Nucleus accumbens (tissue), 56 donors: ENCODE measurements at places on chromosomes 7 and 10.

- no peak for DNase-seq
These were observed 22.6 kb upstream of the SLF2 start for GRCh38 chr10:100890141-100890672.

- no peak for DNase-seq
These were observed 42.4 kb downstream of the SORBS1 start for GRCh38 chr10:95518455-95519452.

DNA sequence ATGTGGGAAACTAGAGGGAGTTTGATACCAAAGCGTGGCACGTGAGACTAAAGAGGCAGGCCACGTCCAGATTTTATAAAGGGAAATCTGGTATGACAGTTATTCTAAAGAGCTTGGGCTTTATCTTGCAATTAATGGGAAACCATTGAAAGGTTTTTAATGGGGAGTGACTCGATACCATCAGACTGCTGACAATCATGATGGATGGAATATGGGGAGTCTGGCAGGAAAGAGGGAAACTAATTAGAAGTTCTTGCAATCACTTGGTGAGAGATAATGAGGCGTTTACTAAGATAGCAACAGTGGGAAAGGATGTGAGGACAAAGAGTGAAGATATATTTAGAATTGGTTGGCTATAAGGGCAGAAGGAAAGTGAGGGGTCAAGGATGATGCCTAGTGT lies 94.0 kb downstream of the MBL2 start:
- DNase-seq: no peak

DNA sequence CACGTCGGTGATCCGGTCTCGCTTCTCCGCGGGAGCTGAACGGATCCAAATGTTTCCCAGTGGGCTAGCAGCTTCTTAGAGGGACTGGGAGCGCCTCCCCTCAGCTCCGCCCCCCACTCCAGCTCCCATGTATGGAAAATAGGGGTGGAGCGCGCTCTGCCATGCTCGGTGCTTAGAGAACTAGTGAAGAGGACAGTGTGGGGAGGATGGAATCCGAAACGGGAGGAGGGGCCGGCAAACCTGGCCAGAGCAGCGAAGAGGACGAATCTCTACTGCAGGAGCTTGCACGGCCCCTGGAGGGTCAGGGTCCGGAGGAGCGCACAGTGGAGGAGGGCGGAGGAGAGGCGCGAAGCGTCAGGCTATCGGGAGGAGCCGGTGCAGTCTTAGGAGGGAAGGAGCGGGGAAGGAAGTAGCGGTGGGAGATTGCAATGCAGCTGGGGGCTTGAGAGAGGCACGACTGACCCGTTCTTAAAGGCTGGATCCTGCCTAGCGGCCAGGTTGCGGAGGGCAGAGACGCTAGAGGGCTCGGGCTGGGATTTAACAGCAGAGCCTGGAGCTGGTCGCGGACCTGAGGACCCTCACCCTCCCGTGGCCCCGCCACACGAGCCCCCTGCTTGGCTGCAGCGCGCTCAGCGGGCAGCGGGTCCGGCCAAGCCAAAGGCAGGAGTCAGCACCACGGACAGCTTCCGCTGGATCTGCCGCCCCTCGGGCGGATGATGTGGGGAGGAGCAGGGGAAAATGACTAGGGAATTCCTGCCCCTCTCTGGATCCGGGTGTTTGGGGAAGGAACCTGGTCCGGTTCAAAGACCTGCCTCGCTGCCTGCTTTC lies at the start of gene PRLHR:
PRLHR (minus strand) TSS at position 51 of the 828 bp plus-strand sequence. CDS start 404 bp downstream, outside the sequence.
- no peak for DNase-seq

GRCh38 chr10:128169811-128170379 lies 43.7 kb upstream of the MKI67 start:
- no peak for DNase-seq

DNA sequence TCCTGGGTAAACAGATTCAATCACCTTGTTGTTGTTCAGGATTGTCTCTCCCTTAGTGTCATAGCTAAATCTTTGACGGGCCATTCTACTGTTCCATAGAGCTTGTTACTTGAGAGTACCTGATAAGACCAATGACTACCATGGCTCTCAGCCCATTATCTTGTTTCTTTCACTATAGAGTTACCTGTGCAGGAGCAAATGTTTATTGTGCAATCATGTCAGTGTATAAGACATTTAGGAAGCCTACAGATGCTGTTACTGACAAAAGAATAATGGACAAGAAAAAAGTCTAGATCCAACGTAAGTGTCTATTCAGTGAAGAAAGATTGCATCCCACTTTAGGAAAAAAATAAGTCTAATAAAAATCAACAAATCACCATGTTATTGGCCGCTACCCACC lies 1041.7 kb upstream of the AUTS2 start:
- no peak for DNase-seq

DNA sequence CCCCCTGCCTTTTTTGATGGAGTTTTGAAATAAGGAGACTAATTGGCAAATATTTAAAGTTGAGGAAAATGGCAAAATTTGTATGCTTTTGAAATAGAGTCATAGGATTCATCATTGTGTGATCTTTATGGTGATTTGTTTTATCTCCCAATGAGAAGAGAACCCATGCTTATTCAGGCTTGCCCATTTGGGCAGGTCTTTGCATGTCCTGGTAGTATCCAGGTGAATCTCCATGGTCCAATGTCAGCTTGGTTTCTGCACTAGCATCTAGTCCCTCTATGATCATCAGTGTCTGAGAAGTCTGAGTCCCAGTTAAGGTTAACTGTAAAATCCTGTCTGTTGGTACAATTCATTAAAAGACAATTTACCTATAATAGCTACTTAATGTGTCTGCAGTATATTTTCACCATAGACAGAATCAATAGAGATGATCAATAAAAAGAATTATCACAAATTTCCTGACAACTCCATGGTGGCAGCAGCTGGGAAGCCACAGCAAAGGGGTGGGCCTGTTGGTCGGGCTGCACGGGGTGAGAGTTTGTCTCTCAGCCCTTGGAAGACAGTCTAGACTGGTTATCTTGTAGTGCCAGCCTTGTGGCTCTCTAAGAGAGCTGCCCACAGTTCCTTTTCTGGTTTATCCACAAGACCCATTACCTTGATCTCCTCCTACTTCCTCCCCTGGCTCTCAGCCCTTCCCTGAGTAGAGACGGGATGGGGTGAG lies 22.2 kb upstream of the BMPER start:
- no peak for DNase-seq

DNA sequence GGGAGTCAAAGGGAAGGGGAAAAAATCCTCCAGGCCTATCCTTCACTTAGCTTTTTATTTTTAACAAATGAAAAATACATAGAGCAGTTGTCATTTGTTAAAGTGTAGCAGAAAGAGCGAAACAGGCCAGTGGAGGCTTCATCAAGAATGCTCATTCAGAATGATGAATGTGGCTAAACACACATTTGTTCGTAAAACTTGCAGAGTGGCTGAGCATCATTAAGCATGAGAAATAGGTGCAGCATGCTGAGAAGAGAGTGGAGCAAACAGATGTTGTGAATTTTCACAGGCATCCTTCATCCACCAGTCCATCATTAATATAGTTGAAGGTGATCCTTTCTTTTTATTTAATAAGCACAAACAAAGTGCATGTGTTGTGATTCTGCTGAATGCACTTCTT lies 407.6 kb downstream of the LRMDA start:
- no peak for DNase-seq

GRCh38 chr7:27603813-27604212 lies 58.9 kb downstream of the HIBADH start:
- no peak for DNase-seq

DNA sequence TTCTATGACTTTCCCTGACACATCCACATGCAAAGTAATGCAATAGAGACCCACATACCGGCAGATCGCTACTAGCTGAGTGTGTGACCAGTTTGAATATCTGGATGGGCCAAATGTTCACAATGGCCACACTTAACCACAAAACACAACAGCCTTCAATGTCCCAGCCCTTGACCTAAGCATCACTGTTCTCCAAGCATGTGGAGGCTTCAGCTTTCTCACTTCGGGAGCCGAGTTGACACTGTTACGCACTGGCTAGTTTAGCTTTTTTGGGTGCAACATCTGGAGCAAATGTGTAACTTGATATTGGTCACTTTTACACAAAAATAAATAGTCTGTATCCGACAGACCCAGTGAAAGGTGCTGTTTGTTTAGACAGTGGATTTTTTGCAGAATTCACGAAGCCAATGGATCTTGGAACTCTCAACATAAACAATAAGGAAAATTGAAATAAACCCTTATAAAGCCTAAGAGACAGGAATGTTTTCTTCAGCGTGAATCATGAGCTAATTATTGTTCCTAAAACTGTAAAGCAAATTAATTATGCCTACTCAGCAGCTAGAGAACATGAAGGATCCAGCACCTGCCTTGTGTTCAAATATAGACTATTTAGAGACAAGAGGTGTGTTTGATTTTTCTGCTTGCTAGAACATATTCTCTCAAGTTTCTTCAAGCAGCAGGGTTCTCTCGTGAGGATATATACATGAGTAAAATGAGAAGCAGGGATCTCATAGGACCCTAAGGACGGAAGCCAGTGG lies 117.6 kb upstream of the JCAD start:
- no peak for DNase-seq

- no peak for DNase-seq
These were observed 41.3 kb downstream of the CCDC6 start for GRCh38 chr10:59865101-59865500.

DNA sequence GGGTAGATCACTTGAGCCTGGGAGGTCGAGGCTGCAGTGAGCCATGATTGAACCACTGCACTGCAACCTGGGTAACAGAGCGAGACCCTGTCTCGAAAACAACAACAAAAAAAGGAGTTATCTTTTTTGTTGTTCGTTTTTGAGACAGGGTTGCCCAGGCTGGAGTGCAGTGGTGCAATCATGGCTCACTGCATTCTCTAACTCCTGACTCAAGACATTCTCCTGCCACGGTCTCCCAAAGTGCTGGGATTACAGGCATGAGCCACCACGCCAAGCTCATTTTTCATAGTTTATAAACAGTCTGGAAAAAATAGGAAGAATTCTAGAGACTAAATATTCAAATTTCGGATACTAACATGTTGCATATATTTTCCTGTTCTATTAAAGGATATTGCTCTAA lies 29.4 kb downstream of the SFXN4 start:
- no peak for DNase-seq

- DNase-seq: no peak
These were observed 20.7 kb upstream of the ZMIZ1 start for GRCh38 chr10:79047875-79048638.

GRCh38 chr10:21110358-21110757 lies 213.2 kb upstream of the NEBL start:
- no peak for DNase-seq

- no peak for DNase-seq
These were observed 183.0 kb upstream of the KCND2 start for GRCh38 chr7:120089968-120090367.

DNA sequence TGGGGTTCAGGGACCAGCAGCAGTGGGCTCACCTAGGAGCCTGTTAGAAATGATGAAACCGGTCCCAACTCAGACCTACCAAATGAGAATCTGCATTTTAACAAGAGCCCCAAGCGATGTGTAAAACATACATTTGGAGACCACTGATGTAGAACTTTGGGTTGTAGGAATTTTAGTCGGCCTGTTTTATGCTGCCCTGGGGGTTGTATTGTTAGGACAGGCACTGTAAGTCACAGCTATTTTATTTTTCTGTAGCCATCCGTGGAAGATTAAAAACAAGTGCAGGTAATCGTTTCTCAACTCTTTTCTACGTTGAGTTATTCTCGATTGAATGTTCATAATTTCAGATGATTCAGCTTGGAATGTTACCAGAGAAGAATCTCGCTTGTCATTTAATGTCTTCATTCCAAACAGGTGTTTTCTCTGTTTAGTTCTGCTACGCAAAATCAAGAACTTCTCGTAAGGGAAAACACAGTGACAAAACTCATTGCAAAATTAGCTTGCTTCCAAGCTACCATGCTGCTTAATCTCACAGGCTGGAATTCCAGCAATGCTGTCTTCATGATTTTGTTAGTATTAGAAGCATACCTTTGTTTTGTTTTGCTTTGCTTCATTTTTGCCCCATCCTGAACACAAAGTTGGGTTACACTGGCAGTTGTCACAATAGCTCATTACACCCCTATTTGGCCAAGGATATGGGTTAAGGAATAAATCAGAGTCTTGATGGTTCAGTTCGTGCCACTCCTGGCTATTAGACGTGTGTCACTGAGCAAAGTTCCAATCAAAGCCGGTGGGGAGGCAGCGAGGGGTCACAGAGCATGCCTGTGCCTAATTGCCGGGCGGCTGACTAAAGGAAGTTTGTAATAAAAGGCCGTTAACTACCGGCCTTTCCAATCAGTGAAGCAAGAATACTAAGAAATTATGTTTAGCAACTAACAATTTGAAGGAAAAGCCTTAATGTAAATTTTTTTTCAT lies 676.9 kb downstream of the GATA3 start:
- no peak for DNase-seq

DNA sequence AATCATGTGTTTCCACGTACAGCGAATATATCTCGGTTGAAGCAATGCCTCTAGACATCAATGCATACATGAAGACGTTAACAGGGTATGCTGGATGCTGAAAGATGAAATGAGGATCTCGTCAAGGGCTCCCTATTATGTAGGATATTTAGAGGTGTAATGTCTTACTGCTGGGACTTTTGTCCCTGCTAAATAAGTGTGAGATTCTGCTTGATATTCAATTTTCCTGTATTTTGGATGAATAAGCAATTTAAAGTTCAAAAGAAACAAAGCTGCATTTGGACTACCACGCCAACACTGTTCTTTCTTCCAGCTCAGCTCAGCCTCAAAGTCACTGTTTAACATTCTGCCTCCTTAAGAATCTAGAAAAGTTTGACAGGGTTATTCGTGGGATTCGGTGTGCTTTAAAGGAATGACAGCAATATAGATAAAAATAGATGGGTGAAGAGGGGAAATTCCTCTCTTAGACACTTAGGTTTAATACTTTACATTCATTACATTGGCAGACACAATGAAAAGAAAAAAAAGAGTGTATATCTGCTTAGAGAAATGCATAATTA lies 110.1 kb upstream of the RHEB start:
- DNase-seq: no peak

- DNase-seq: no peak
These were observed 76.3 kb upstream of the MRLN start for GRCh38 chr10:59829601-59830000.

- no peak for DNase-seq
These were observed 116.5 kb downstream of the ATXN7L1 start for GRCh38 chr7:105759670-105760550.

DNA sequence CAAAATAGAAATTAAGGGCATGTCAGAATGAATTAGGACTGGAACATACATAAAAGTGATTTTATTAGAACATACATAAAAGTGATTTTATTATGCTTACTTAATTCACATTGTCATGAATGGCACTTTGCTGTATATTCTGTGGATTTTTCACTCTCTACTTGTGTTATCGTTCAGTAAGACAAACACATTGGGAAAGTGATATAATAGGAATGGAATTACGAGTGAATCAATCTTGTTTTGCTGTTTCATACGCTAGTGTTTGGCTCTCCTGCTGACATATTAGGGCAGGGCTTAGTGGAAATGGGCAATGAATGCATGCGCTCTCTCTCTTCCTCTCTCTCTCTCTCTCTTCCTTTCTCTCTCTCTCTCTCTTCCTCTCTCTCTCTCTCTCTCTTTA lies 561.1 kb downstream of the ACTR3B start:
- no peak for DNase-seq

DNA sequence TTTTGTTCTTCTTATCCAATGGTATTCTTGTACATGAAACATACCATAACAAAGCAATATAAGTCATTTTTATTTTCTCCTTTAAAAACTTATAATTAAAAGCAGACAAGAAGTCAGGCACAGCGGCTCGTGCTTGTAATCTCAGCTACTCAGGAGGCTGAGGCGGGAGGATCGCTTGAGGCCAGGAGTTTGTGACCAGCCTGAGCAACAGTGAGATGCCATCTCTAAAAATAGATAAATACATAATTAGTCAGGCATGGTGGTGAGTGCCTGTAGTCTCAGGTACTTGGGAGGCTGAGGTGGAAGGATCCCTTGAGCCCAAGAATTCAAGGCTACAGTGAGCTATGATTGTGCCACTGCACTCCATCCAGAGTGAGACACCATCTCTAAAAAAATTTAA lies 195.1 kb upstream of the FZD1 start:
- no peak for DNase-seq
